ENCODE measurements at places on chromosomes 4 and X.

GRCh38 chr4:78599931-78600375, 48.4 kb downstream of the ANXA3 start:
- no peak for DNase-seq

DNA sequence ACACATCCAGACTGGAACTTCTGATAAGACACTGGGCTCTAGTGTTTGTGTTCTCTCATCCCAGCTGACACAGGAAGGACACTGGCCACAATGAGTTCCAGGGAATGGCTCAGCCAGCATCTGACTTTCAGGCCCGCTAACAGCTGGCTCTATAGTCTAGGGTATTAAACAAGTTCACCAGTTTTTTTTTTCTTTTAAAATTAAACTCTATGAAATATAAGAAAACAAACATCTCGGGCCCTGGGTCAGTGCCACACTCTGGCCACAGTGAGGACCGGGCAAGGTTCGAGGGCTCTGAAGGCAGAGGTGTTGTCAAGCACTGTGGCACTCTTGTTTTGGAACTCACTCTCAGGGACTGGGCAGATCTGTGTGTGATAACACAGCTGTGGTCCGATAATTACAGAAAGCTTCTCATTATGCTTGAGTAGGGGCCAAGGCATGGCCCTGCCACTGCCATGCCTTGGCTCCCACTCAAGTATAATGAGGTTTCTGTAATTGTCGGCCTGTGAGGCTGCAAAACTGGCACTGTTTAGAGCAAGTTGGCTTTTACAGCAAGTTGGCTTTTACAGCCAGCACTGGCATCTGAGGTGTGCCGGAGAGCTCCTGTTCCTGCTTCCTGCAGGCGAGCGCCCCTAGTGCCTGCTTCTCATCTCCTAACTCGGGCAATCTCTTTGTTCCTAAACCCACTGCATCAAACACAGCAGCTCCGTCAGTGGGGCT, 62.8 kb downstream of the PPP1R2C start:
- DNase-seq: peak; percentile 51

- no peak for DNase-seq
These were observed 31.8 kb downstream of the ANXA10 start for GRCh38 chr4:168124008-168124641.

- no peak for DNase-seq
These were observed 1544.5 kb upstream of the TENM3 start for GRCh38 chr4:180698550-180699195.

- no peak for DNase-seq
These were observed 25.8 kb downstream of the VSIG4 start for GRCh38 chrX:66014084-66014483.

DNA sequence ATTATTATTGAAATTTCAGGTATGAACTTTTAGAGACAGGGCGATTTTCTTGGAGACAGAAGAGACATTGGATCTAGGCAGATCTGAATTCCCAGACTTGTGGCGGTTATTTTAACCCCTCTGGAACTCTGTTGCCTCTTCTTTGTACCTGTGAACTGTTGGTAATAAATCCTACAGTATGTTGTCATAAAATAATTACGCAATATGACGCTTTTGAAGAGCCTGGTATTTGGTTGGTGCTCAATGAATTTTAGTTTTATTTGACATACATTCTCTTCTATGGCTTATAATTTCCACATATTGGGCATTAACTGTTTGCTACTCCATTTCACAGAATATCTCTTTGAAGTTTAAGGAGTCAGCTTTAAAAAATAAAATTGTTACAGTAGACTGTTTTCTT, 1496.1 kb upstream of the IGFBP7 start:
- no peak for DNase-seq

GRCh38 chr4:70991596-70991995, 1.9 kb upstream of the DCK start:
- DNase-seq: no peak

DNA sequence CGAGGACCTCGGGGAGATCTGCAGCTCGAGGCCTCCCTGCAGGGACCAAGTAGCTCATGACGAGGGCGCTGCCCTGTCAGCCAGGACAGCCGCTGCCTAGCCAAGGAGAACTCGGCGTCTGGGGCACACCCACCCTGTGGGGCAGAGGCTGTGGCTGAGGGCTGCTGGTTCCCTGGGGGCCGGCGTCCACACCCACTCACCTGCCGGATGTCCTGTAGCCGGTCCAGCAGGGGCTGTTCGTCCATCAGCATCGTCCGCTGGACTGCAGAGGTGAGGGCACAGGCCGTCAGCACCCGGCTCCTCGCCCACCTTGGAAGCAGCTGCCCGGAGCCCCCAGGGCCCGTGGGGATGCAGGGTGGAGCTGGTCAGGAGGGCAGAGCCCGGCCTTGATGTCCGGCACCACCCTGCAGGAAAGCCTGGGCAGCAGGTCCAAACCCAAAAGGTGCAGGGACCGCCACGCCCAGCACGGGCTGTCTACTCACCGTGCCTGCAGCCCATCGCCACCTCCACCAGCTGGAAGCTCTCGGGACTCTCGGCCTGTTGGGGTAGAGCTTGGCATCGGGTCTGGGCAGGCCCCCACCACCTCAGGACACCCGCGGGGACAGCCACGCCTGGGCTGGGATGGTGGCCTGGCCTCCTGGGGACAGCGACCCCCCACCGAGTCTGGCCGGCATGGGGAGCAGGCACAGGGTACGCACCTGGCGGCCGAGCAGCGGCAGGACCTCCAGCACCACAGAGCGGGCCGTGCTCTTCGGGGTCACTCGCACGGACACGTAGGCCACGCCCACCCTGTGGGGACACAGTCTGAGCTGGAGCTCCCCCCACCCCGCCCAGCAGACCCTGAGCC, 6.9 kb downstream of the DGKQ start:
- DNase-seq: no peak

DNA sequence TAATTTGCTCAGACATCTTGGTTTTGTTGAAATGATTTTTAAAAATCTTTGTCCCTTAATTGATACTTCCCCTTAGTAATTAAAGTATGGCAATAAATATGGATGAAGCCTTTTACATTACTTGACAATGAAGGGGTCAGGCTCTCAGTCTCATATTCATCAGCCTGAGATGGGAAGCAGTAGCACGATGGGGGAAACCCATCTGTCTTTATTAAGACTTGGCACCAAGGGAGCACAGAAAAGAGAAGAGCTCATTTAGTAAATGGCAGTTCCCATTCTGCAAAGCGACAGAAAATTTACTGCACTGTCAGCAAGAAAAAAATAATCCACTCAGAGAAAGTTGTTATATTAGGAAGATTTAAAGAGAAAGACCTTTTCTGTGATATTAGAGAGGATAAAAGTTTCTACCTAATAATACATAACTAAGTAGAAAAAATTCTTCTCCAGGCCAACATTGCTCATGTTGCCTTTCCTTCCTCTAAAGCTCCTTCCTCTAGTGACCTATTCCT, 7.9 kb upstream of the SERTM2 start:
- no peak for DNase-seq

DNA sequence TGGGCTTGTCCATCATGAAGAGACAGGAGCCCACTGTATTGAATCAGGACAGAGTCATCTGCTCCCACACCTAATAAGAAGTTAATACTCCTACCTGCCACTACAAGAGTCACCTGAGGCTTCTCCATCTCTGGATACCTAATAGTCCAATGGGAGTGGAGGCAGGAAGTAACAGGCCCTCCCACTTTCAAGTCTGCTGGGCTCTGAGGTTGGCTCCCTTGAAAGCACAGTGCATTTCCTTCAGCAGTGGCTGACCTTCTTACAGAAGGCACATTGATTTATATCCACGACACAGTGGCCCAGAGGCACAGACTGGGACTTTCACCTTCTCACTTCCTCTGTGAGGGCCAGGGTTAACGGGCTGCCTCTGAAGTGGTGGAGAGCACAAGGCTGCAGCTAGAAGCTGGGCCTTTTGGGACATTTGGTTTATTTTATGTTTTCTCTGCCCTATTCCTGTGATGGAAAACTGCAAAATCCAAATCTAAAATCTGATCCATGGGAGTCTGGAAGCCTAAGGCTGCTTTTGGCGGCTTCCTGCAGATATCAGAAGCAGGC, 38.1 kb downstream of the FRG2 start:
- DNase-seq: no peak

- no peak for DNase-seq
These were observed 18.2 kb downstream of the PRDM8 start for GRCh38 chr4:80215449-80216052.

DNA sequence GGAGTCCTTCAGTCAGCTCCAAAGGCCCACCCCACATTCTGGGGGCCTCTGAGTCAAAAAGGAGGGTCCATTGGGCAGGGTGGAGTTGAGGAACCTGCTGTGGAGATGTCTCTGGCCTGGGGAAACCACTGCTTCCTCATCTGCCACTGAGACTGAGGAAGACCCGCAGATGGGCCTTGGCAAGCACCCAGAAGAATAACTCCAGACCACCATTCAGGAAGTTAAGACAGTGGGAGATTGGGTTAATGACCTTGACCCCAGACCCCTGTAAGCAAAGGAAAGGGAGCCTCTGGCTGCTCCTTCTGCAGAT, 8.1 kb upstream of the HSD17B10 start:
- DNase-seq: no peak

DNA sequence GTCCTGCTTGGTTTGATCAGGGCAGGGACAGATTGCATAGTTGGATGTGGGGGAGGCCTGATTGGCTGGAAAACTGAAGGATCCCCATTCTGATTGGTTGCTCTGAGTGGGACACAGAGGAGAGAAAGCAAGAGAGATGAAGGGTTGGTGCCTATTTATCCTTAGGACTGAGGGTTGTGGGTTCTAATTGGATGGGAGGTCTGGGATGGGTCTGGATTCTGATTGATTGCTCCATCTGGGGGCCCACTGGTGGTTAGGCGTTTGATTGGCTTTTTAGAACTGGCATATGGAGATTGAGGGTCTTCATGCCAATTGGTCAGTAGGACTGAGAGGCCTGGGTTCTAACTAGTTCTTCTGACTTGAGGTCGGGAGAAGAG, 644 bp upstream of the EBP start:
- peak; percentile 44 for DNase-seq

- no peak for DNase-seq
These were observed 19.5 kb upstream of the CRLF2 start for GRCh38 chrX:1231850-1232465.

GRCh38 chrX:30787012-30787411, 102.0 kb downstream of the TAB3 start:
- no peak for DNase-seq

DNA sequence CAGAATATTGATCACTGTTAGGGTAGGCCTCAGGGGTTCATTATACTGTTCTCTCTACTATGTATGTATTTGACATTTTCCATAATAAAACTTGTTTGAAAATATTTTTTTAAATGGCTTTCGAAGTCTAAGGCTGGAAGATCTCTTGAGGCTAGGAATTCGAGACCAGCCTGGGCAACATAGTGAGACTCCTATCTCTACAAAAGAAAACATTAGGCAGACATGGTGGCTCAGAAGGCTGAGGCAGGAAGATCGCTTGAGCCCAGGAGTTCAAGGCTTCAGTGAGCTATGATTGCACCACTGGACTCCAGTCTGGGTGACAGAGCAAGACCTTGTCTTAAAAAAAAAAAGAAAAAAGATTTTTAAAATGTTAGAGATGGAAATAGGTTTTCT, 15.5 kb upstream of the TBC1D14 start:
- DNase-seq: no peak
